ENCODE measurements at places on chromosomes 6 and 20.
A peak's percentile ranks its signal among the peaks of the same experiment; 100 is the strongest.

DNA sequence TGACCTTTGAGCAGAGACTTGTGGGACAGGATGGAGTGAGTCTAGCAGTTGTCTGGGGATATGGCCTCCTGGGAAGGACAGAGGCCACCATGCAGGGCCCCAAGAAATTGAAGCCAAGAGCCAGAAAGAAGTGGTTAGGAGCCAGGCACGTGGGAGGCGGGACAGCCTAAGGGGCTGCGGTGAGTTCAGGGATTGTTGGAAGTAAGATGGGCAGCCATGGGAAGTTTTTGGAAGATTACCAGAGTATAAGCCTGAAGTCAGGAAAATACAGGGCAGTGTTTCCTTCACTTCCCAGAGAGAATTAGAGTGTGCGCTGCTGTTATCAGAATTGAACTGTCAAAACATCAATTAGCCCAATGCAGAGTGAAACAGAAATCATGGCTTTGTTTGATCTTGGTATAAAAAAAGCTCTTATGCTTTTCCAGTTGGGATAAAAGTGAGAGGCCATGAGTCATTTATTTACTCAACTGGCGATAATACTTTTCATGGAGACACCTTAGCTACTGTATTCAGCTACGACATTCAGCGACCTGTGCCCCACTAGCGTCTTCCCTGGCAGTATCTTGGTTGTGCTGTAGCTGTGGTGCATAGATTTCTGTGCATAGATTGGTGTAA is 66.9 kb downstream of the PHACTR2 start:
- no peak for DNase-seq

GRCh38 chr20:13034936-13035335 is 26.2 kb downstream of the SPTLC3 start:
- DNase-seq = no peak

- no peak for DNase-seq
Measured at GRCh38 chr6:46573140-46573539, 79.5 kb downstream of the CYP39A1 start.

GRCh38 chr6:37053683-37054082 is 48.2 kb downstream of the FGD2 start:
- no peak for DNase-seq

GRCh38 chr6:14721103-14721758 is 524.6 kb upstream of the JARID2 start:
- DNase-seq = no peak

DNA sequence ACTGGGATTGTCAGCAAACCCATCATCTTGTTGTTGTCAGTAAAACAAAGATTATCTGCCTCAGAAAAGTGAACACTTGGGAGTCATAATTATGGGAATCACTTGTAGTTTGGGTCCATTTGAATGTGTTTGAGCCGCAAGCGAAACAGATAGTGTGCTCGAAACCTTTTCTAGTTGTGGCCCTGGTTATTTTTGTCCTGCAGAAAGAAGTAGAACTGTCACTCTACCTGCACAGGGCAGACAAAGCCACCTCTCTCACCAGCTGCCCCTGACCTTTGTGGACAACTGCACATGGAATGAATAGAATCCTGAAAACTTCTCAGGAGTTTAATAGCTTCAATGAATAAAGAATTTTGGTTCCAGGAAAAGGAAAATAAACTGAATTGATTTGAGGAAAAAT is 156.1 kb upstream of the CHD6 start:
- no peak for DNase-seq

DNA sequence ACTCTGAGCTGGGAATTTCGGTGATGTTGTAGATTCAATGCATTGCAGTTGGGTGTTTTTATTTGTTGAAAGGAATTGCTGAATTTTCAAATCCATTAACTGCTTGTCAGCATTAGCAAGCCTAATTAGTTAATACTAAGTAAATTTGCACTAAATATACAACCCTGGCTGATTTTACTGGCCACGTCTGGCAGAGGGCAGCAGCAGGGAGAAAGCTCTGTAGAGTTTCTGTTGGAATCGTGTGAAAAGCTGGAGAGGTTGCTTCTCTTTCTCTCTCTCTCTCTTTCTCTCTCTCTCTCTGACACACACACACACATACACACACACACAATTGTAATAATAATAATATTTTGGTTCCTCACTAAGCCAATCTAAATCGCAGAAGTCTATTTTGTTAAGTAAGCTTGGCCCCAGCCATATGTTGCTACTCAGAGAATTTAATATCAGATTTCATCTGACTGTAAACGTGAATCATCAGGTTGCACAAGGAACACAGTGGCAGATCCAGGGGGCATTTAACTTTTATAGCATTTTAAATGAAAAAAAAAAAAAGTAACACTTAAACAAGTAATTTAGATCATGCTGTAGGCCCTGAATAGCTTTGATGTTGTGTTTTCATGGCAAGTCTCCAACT is 289.5 kb downstream of the ESR1 start:
- DNase-seq = no peak

DNA sequence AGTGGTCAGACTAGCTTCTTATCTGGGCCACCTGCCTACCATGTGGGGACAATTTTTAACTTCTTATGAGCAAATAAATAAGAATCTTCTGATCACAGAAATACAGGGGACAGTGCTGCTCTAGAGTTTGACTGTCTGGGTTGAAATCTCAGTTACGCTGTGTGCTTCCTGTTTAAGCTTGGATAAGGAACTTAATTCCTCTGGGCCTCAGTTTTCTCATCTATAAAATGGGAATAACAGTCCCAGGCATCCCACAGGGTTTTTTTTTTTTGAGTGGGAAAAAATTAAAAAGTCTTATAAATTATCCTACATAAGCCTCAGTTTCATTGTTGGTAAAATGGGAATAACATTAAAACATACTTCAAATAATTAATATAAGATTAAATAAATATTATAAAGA is 340.9 kb downstream of the ESR1 start:
- no peak for DNase-seq

GRCh38 chr20:43507150-43508080 is at the start of gene L3MBTL1:
Gene L3MBTL1 (plus strand): TSS chr20:43507697. CDS start chr20:43513504, 5,807 bp downstream.
- DNase-seq = peak; percentile 77

- no peak for DNase-seq
Measured at GRCh38 chr6:90039911-90040310, 145.6 kb downstream of the GJA10 start.

DNA sequence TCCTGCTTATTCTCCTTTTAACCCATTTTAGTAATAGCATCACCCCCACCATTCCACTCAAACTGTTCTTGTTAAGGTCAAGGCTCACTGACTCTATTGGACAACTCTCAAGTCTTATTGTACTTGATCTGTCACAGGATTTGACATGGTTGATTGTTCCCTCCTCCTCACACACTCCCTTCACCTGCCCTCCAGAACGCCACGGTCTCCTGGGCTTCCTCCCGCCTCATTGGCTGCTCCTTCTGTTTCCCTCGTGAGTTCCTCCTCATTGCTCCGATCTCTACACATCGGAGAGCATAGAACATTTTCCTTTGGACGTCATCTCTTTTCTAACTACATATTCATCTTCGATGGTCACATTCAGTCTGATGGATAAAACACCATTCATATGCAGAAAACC is 55.1 kb downstream of the STMND1 start:
- no peak for DNase-seq

DNA sequence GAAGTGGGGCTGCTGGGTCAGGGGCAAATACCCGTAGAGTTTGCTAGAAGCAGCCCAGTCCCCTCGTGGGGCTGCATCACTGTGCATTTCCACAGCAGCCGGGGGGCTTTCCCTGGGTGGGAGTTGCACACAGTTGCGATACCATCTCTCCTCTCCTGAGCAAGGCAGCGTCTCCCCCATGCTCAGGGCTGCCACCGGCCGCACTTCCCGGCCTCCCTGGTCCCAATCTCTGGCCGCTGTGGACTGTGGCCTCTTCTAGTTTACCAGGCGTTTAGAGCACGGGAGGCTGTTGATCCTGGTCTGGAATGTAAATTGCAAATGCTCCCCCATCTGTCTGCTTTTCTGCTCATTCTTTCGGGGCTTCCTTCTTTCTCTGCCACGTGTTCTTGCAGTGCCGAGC is 31.1 kb downstream of the OSBPL2 start:
- DNase-seq = no peak

DNA sequence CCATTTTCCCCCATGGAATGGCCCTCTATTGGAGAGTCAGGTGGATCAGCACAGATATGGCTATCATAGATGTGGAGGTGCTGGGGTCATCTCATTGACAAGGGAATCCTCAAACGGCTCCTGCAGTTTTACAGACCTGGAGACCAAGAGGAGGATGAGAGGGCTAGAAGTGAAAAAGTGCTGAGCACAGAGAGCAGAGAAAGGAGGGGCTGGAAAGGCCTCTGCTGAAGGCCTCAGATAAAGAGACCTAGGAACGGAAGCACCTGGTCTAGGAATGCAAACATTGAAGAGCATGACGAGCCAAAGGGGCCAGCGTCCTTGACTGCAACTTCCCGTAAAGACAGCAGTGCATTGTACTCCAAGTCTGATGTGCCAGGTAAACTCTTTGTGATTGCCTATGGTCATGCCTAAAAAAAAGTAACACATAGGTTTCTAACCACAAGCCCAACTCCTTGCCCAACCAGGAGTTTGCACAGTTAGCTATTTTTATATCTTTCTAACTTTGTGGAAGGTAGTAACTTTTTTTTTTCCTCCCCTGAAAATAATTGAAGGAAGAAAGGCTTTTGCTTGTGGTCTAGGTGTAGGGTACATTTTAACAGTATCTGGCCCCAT is 15.2 kb downstream of the RSPH4A start:
- DNase-seq = no peak

GRCh38 chr6:19841181-19841580 is 4.0 kb downstream of the ID4 start:
- no peak for DNase-seq

GRCh38 chr6:95693108-95693507 is 115.8 kb downstream of the MANEA start:
- no peak for DNase-seq

- no peak for DNase-seq
Measured at GRCh38 chr20:1646975-1647431, 10.6 kb downstream of the SIRPG start.

DNA sequence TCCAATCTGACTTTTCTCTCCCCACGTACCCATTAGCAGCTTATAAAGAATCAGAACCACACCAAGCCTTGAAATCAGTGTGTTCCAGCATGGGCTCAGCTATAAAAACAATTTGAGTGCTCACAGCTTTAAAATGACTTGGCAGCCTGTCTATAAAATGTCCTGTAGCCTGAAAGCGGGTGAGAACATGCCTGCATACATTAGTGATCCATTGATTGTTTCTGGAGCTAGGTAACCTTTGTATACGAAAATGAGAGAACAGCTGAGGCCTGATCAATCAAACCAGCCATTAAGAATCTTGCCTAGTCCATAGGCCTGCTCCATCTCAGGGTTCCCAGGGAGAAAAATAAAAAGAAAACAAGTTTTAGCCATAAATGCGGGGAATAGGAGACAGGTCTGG is 245.8 kb upstream of the SULF2 start:
- no peak for DNase-seq

DNA sequence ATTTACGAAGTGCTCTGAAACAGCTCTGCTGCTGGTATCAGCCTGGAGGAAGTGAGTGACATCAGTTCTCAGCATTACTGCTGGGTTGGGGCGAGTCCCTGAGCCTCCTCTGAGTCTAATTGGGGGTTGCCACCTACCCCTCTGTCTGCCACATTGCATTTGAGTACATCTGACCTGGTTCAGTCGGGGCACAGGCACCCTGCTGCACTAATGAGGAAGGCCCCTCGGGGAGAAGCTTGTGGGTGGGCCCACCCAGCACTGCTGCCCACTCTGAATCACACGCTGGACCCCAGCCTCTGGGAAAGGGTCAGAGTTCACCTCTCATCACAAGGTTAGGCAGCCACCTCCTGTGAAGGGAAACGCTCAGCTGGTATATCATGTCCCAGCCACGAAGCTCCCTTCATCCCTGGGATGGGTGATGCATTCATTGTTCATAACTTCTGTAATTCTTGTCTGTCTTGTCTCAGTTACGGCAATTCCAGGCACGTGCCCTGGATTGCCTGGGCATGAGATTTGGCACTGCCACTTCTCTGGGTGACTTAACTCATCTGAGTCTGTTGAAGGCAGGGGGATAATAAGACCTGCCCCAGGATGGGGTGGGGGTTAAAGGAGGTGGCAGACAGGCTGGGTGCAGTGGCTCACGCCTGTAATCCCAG is 13.3 kb downstream of the DNMT3B start:
- no peak for DNase-seq

DNA sequence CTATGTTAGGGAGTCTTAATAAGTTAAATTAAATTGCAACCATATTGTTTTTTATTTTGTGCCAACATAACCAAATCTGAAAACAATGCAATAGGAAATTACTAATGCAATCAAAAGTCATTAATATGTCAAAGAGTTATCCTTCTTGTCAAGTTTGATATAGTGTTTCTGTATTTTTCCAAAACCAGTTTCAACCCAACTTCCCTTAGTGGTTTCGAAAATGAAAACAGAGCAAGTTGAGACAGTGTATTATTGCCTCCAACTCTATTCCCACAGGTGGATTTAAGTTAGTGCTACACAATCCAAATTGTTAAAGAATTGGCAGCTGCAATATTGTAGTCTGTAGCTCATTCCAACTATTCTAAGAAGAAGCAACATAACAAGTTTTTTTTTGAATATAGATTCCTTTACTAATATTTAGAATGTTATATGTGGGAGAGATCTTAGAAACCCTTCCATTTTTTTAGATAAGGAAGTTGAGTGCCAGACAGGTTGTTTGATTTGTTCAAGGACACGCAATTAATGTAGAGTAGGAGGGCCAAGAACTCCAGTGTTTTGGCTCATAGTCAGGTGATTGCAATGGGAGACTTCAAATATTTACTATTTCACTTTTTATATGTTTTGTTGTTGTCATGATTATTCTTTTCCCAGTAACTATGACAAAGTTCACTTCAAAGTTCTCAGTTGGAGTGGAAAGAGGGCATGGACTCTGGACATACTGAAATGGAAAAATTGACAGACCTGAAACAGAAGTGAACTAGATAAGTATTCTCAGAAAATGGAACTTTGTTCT is 282.4 kb upstream of the HSF2 start:
- DNase-seq = no peak

DNA sequence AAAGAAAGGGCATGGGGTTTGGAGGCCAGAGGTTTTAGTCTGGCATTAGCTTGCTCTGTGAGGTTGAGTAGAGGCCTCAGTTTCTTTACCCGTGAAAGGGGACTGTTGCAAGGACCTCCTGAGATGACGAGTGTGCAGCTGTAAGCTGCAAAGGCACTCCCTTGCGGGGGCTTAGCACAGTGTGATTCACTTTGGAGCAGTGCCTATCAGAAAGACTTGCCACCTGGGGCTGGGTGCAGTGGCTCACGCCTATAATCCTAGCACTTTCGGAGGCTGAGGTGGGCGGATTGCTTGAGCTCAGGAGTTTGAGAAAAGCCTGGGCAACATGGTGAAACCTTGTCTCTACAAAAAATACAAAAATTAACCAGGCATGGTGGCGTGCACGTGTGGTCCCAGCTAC is 7.5 kb upstream of the BAK1 start:
- no peak for DNase-seq

DNA sequence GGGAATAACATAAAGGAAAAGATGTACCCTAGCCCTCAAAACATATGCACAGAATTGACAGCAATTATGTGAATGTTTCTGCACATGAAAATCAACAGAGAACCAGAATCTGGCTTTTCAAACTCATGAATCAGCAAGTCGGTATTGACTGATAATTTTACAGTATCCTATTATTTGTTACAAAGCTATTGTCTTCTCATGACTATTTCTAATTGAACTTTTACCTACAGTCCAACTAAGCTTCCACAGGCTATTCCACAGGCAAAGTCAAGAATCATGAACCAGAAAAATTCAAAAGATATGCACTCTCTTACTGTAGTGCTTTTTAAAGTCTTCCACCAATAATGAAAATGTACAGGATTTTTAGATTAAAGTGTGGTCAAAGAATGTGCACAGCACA is 49.1 kb upstream of the DST start:
- DNase-seq = no peak

Measured in D721Med (cell line).